ENCODE measurements at places on chromosomes 12 and 14.
A peak's percentile ranks its signal among the peaks of the same experiment; 100 is the strongest.

- no peaks in the 10 kb centered on the region for H3K27me3 ChIP-seq
- no peaks in the 10 kb centered on the region for H3K36me3 ChIP-seq
- H3K27ac ChIP-seq, result no peak overlapping the region
- H3K4me3 ChIP-seq, result no peak overlapping the region
- DNase-seq, result no peak
These were observed 165.3 kb upstream of the PKP2 start for GRCh38 chr12:33061844-33062243.

GRCh38 chr12:38921025-38921677 is 15.8 kb upstream of the CPNE8 start:
- no peaks in the 10 kb centered on the region for H3K27me3 ChIP-seq
- no peak overlapping the region for H3K27ac ChIP-seq
- no peaks in the 10 kb centered on the region for H3K36me3 ChIP-seq

GRCh38 chr12:105431537-105432100 is 101.1 kb downstream of the C12orf75 start:
- no peaks in the 10 kb centered on the region for H3K4me1 ChIP-seq
- no peaks in the 10 kb centered on the region for H3K27me3 ChIP-seq
- no peak overlapping the region for H3K4me3 ChIP-seq
- DNase-seq, result no peak

GRCh38 chr12:103691063-103691462 is 104.0 kb downstream of the STAB2 start:
- H3K36me3 ChIP-seq, result no peaks in the 10 kb centered on the region
- no peaks in the 10 kb centered on the region for H3K4me1 ChIP-seq
- no peak for DNase-seq
- H3K27ac ChIP-seq, result no peak overlapping the region
- no peak overlapping the region for H3K4me3 ChIP-seq
- H3K27me3 ChIP-seq, result no peaks in the 10 kb centered on the region

DNA sequence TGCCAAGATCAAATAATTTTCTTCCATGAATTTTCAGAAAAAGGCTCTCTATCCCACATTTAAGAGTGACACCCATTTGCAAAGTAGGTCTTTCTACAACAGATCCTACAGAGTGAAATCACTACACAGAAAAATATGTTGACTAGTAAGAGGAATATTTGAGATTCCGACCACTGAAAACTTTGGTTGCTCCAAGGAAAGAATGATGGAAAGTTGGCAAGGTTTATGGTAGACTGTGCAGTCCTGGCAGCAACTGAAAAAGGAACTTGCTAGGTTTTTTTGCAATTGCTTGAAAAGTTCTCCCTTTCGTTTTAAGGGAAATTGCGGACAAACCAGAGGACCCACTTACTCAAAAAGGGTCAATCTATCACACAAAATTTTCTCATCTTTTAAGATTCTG is 83.1 kb upstream of the TSPAN8 start:
- no peaks in the 10 kb centered on the region for H3K36me3 ChIP-seq
- no peak overlapping the region for H3K4me3 ChIP-seq
- H3K27me3 ChIP-seq, result no peaks in the 10 kb centered on the region
- H3K27ac ChIP-seq, result peak overlapping the region; percentile 13

GRCh38 chr12:51378749-51379148 is 12.5 kb downstream of the GALNT6 start:
- DNase-seq, result no peak
- no peaks in the 10 kb centered on the region for H3K27me3 ChIP-seq
- no peak overlapping the region for H3K27ac ChIP-seq
- no peak overlapping the region for H3K4me3 ChIP-seq
- H3K4me1 ChIP-seq, result no peaks in the 10 kb centered on the region

DNA sequence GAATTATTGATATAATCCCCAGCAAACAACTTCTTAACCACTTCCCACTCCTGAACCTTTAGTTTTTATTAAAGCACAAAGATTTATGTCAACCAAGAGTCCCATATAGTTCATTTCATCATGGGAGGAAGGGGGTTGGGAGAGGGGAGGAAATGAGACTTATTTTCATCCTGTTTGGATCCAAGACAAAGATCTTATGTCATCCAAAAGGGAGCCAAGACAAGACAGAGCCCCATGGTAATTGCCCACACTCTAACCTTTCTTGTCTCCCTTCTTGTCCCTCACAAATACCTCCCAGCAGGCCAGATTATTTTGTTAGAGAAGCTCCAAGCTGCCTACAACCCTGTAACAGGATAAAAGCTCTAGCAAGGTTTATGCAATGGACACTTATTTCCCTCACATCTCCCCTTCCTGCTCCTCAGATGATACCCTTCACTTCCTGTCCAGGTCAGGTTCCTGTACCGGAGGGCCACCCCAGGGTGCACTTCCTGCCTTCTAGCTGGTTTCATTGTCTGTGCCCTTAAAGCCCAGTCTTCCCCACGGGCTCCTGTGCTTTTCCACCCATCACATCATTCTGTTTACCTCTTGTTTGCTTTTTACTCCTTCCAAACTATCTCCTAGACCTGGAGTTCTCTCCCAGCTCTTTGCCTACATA is 123.7 kb upstream of the MDM1 start:
- H3K36me3 ChIP-seq, result no peaks in the 10 kb centered on the region
- DNase-seq, result no peak
- H3K27ac ChIP-seq, result peak overlapping the region; percentile 15
- peaks cover 50% of the 10 kb centered on the region for H3K4me1 ChIP-seq
- H3K4me3 ChIP-seq, result no peak overlapping the region

DNA sequence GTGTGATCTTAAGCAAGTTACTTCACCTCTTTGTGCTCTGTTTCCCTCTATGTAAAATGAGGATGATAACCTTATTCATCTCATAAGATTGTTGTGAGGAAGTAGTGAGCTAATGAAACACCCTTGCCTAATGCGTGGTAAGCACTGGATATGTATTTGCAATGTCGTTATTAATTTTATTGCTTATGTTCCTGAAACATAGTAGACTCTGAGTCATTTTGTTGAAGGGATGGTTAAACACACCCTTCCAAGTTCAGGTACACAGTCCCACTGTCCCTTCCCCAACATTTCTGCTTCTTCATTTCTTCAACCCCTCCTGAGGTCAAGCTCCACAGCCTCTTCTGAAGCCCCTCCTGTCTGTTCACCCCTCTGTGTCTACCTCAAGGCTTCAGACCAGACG is 40.2 kb upstream of the FAM222A start:
- H3K36me3 ChIP-seq, result no peaks in the 10 kb centered on the region
- no peaks in the 10 kb centered on the region for H3K4me1 ChIP-seq
- no peak overlapping the region for H3K27ac ChIP-seq
- no peak overlapping the region for H3K4me3 ChIP-seq
- H3K27me3 ChIP-seq, result no peaks in the 10 kb centered on the region
- DNase-seq, result no peak

DNA sequence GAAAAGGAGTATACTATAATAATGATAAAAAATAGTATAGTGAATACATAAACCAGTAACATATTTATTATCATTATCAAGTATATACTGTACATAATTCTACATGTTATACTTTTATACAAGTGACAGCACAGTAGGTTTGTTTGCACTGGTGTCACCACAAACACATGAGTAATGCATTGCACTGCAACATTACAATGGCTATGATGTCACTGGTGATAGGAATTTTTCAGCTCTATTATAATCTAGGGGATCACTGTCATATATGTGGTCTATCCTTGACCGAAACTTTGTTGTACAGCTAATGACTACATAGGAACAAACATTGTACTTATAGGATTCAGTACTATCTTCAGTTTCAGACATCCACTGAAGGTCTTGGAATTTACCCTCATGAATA is 165.8 kb upstream of the SYT1 start:
- no peak overlapping the region for H3K4me3 ChIP-seq
- no peaks in the 10 kb centered on the region for H3K4me1 ChIP-seq
- DNase-seq, result no peak
- H3K27me3 ChIP-seq, result no peaks in the 10 kb centered on the region
- no peaks in the 10 kb centered on the region for H3K36me3 ChIP-seq
- no peak overlapping the region for H3K27ac ChIP-seq

DNA sequence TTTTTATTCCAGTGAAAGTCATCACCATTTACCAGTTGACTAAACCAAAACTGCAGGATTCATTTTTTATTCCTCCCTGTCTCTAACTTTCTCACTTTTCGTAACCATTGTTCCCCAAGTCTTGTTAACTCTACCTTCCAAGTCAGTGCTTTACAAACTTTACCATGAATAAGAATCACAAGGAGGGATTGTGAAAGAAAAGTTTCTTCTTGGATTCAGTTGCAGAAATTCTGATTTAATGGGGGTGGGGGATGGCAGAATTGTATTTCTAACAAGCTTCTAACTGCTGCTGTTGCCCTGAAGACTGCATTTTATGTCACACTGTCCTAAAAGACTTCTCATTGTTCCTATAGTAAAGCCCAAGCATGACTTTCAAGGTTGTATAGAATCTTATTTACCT is 5.0 kb upstream of the RAB21 start:
- no peaks in the 10 kb centered on the region for H3K36me3 ChIP-seq
- DNase-seq, result no peak
- H3K27me3 ChIP-seq, result no peaks in the 10 kb centered on the region
- no peak overlapping the region for H3K27ac ChIP-seq
- H3K4me1 ChIP-seq, result peaks cover 3% of the 10 kb centered on the region
- no peak overlapping the region for H3K4me3 ChIP-seq

DNA sequence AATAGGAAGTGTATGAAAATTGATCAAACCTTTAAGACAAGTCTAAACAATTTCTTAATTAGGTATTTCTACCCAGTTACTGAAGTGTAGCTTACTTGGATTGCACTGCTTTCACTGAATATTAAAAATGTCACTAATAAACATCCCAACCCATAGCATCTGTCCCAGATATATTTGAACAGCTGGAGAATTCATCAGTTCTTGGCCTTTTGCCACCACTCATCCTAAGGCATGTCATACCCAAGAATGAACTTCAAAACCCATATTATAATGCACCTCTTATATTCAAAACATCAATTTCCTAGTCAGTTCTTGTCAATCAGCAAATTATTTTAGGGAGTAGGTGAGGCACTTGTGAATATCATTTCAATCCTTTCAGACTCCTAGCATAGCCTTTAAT is 392.3 kb downstream of the PAWR start:
- no peak overlapping the region for H3K27ac ChIP-seq
- H3K4me3 ChIP-seq, result no peak overlapping the region
- no peaks in the 10 kb centered on the region for H3K4me1 ChIP-seq
- DNase-seq, result no peak

GRCh38 chr14:43307836-43308235 is 1199.2 kb downstream of the FSCB start:
- no peak overlapping the region for H3K4me3 ChIP-seq
- H3K36me3 ChIP-seq, result no peaks in the 10 kb centered on the region
- no peaks in the 10 kb centered on the region for H3K27me3 ChIP-seq

- H3K36me3 ChIP-seq, result peaks cover 86% of the 10 kb centered on the region
- no peak overlapping the region for H3K27ac ChIP-seq
- H3K4me1 ChIP-seq, result peaks cover 41% of the 10 kb centered on the region
- no peaks in the 10 kb centered on the region for H3K27me3 ChIP-seq
- H3K4me3 ChIP-seq, result no peak overlapping the region
- no peak for DNase-seq
These were observed 5.9 kb downstream of the ARL6IP4 start for GRCh38 chr12:122986258-122986871.

DNA sequence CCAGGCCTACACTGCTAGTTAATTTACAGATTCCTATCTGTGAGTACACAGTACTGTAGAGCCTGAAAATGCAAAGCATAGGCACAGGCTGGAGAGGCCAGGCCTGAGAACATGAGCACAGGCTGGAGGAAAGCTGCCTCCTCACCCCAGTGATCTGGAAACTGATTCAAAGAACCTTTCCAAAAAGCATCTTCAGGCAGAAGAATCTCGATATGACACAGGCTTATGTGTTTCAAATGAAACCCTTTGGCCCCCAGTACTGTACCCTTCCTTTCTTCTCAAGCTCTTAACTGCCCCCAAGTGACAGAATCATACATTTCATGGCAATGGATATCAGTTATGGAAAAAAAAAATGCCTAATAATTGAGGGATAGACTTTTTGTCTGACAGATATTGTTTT is 122.0 kb downstream of the KCNC2 start:
- H3K4me1 ChIP-seq, result no peaks in the 10 kb centered on the region
- no peak for DNase-seq
- no peak overlapping the region for H3K4me3 ChIP-seq
- no peaks in the 10 kb centered on the region for H3K36me3 ChIP-seq

DNA sequence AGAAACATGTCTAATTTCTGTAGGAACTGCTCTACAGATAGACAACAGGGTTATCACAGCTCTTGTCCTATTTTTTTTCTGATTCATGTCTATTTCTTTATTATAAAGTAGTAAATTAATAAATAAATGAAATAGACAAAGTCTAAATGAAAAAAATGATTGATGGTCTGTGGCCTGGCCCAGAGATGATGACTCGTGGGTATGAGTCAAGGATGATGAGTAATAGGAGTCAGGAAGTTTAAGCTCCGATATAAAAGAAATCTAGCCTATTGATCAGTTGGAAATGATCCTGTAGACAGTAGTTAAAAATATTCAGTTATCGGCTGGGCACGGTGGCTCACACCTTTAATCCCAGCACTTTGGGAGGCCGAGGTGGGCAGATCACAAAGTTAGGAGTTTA is 90.6 kb upstream of the RTL1 start:
- no peaks in the 10 kb centered on the region for H3K4me1 ChIP-seq
- no peaks in the 10 kb centered on the region for H3K36me3 ChIP-seq
- no peaks in the 10 kb centered on the region for H3K27me3 ChIP-seq
- no peak for DNase-seq
- no peak overlapping the region for H3K4me3 ChIP-seq
- H3K27ac ChIP-seq, result no peak overlapping the region

DNA sequence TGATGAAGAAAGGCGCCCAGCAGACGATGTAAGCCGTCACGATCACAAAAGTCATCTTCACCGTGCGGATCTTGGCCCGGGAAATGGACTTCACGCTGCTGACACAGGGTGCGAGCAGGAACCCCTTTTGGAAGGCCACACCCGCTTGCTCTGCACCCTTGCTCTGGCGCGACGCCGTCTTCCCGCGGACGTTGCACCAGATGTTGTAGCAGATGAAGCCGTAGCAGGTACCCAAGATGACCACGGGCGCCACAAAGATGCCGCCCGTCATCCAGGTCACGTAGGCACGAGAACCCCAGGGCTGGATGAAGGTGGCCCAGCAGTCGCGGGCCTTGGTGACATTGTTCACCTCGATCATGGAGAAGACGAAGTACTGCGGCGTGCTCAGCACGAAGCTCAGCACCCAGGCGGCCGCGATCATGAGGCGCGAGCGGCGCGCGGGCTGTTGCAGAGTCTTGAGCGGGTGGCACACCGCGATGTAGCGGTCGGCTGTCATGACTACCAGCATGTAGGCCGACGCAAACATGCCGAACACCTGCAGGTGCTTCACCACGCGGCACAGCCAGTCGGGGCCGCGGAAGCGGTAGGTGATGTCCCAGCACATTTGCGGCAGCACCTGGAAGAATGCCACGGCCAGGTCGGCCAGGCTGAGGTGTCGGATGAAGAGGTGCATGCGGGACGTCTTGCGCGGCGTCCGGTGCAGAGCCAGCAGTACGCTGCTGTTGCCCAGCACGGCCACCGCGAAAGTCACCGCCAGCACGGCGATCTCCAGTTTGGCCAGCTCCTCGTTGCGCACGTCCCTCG is 890 bp downstream of the AVPR1A start:
- H3K4me1 ChIP-seq, result peaks cover 22% of the 10 kb centered on the region
- DNase-seq, result peak; percentile 78
- H3K36me3 ChIP-seq, result no peaks in the 10 kb centered on the region
- no peak overlapping the region for H3K27ac ChIP-seq

- DNase-seq, result no peak
- H3K27me3 ChIP-seq, result no peaks in the 10 kb centered on the region
- no peak overlapping the region for H3K4me3 ChIP-seq
- no peak overlapping the region for H3K27ac ChIP-seq
These were observed 201.3 kb downstream of the GPHN start for GRCh38 chr14:66709291-66709690.

- no peaks in the 10 kb centered on the region for H3K36me3 ChIP-seq
- H3K27ac ChIP-seq, result no peak overlapping the region
- no peaks in the 10 kb centered on the region for H3K4me1 ChIP-seq
- H3K4me3 ChIP-seq, result no peak overlapping the region
These were observed 14.4 kb downstream of the CLSTN3 start for GRCh38 chr12:7144414-7145120.

Data from left lung (tissue), 14 donors.